GM12878 (cell line): ENCODE measurements at places on chromosomes 6 and 20. TPM values are rescaled to one million over a fixed set of nuclear protein-coding genes. Genes with fewer than 3 reads are reported as not detected.
A peak's percentile ranks its signal among the peaks of the same experiment; 100 is the strongest.

TCF15 gene
- not detected in 2 replicates for total RNA-seq

GRCh38 chr6:24117021-24117420, 9.0 kb upstream of the NRSN1 start:
- DNase-seq = no peak

GRCh38 chr20:4666001-4666479, 55.7 kb upstream of the PRND start:
- no peak for DNase-seq

CNKSR3 gene
- 0.11 and 0.31 TPM in 2 replicates for total RNA-seq

GRCh38 chr6:167073679-167074274, 49.1 kb upstream of the CCR6 start:
- DNase-seq = no peak

- DNase-seq = no peak
These were observed 871 bp upstream of the ZFAND3 start for GRCh38 chr6:37818536-37819176.

GRCh38 chr6:44920952-44921491, 407.1 kb upstream of the RUNX2 start:
- no peak for DNase-seq

DNA sequence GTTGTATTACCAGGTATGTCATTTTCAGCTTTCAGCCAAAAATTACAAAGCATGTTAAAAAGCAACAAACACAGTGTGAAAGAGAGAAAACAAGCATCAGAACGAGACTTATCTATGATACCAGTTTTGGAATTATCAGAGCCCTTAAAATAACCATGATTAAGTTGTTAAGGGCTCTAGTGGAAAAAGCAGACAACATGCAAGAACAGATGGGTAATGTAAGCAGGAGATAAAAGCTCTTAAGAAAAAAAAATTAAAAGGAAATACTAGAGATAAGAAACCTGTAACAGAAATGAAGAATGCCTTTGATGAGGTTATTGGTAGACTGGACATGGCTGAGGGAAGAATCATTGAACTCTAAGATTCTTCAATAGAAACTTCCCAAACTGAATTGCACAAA, 127.5 kb upstream of the SCGN start:
- DNase-seq = no peak

DNA sequence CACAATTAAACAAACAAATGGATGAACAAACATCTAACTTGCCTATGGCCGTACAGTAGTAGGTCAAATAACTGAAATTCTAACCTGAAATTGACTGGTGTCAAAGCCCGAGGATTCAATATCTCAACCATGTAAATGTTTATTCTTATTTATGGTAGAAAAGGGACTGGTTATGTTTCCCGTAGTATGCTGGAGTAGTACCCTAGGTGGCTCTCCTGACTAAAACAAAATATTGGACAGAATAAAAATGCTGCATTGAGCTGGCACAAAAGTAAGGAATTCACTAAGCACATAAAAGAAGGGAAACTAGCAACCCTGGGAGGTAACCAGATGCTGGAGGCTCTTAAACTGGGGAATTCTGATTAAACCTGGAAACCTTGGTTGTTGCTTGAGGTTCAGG, 117.1 kb upstream of the PREP start:
- DNase-seq = no peak

RTEL1 gene
- 29.5 and 37.2 TPM in 2 replicates for total RNA-seq

- no peak for DNase-seq
These were observed 75.1 kb downstream of the QKI start for GRCh38 chr6:163489584-163489983.

GRCh38 chr20:48448666-48449600, 378.9 kb downstream of the PREX1 start:
- no peak for DNase-seq

GRCh38 chr6:170344631-170345576, 38.3 kb downstream of the FAM120B start:
- peak; percentile 20 for DNase-seq

PLCG1 gene
- total RNA-seq = 78.6 and 85.4 TPM in 2 replicates

- DNase-seq = no peak
These were observed 3.9 kb upstream of the CLDN20 start for GRCh38 chr6:155259897-155260296.

DNA sequence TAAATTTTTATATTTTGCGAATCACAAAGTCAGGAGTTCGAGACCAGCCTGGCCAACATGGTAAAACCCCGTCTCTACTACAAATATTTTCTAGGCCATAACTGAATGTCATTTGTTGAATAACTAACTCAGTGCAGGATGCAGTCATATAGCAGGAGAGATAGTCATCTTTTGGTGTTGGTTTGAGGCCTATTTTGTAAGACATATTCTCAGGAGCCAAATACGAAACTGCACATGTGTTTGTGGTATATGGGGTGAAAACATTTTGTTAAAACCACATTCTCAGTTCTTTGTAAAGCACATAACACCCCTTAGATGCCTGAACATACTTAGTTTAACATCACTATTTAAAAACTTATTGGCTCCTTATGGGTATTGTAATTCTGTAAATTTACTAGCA, 4.7 kb upstream of the ENPP5 start:
- peak; percentile 57 for DNase-seq

DNA sequence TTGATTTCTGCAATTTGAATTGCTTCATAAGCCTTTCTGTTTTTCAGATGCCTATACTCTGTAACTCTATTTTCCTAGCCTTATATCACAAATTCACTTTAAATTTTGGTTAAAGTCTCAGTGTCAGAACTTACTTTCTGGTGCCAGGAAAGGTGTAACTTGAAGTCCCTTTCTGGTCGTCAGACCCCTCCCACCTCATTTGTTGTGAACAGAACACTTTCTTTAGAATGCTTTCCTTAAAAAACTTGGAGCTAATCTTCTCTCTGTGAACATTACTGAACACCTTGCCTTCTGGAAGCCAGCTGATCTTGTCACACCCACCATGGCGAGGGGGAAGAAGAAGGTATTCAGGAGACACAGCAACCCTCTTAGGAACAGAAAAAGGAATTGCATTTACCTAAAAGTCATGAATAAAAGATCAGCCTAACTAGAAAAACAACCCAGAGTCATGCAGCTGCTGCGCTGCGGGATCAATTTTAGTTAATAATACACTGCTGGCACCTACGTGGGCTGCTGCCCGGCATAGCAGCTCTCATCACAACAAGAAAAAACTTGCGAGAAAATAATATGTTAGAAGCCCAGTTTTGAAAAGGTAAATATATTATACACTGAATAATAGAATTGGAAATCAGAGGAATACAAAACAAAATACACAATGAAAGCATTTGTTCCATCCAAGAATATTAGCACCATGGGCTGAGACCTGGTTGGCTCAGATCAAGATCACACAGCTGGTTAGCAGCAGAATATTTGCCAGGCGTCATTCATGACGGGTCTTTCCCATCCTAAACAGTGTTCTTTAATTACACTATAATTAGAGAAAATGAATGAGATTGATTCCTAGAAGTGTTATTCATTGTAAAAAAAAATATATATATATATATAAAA, 5.8 kb upstream of the FAM217A start:
- no peak for DNase-seq
